ENCODE measurements at places on chromosomes 2 and 18. TPM values are rescaled to one million over a fixed set of nuclear protein-coding genes. Genes with fewer than 3 reads are reported as not detected.
A peak's percentile ranks its signal among the peaks of the same experiment; 100 is the strongest.

GRCh38 chr2:177598326-177599138 is 206.0 kb downstream of the AGPS start:
- no peak for DNase-seq

DNA sequence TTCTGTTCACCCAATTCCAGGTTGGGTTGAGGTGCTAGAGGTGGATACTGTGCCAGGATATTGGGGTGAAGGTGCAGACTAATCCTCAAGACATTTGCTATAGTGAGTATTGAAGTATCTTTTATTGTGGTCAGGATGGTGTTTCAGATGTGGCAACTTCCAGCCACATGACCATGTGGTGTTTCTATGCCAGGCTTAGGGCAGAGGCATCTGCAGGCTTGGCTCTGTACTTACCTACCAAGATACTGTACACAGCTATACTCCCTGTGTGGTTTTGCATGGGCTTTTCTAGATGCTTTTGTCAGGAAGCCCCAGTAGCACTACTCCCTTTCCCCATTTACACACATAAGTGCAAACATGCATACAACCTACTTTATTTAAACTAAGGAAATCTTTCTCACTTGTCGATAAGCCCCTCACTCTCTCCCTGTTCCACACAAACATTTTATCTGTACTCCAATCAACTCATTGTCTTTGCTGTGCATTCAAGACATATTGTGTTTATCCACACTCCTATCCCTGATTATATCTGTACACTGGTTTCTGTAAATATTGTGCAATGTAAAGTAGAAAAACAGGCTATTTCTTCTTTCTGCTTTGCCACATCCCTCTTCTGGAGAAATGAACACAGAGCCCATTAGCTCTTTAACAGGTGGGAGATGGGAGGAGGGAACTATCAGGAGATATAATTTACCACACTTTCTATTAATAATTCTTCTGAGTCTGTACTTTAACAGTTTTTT is 12.3 kb downstream of the ARL6IP6 start:
- peak; percentile 75 for DNase-seq

- no peak for DNase-seq
Observed at GRCh38 chr2:122007577-122007976, 252.1 kb downstream of the TSN start.

The ERBB4 gene
- not detected for total RNA-seq

The MAP3K2 gene
- total RNA-seq, result 64.6 TPM

GRCh38 chr2:197606180-197606579 is 69.2 kb downstream of the RFTN2 start:
- DNase-seq, result no peak

The CPS1 gene
- 1.8 TPM for total RNA-seq

The ADAM23 gene
- not detected for total RNA-seq

DNA sequence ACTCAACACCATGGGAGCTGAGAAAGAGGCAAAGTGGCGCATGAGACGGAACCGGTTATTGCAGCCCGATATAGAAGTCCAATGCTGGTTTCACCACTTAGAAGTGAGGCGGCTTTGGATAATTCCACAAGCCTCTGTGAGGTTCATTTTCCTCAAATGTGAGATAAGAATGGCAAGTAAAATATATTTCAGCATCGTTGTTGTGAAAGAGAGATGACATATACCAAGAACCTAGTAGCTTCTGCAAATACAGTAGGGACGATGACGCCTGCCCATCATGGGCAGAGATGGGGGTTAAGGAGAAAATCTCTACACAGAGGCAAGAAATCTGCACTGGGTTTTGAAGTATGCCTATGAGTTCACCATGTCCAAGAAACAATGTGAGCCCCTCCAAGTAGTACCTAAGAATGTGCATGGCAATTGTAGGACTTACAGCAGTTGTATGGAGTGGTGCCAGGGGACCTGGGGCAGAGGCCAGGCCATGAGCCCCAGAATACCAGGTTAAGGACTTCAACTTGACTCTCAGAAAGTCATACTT is 352.0 kb downstream of the RNF144A start:
- DNase-seq, result no peak

- peak; percentile 78 for DNase-seq
Observed at GRCh38 chr2:11248-11941, 34.9 kb downstream of the FAM110C start.

The SPATS2L gene
- total RNA-seq, result 44.4 TPM

Measured in natural killer cell treated with Interleukin-12 subunit alpha and Interleukin-12 subunit beta and Interleukin-15 and Interleukin-18, amount 100 ng/mL, for 72 hours (primary cell).